ENCODE measurements at places on chromosomes 4 and X.

DNA sequence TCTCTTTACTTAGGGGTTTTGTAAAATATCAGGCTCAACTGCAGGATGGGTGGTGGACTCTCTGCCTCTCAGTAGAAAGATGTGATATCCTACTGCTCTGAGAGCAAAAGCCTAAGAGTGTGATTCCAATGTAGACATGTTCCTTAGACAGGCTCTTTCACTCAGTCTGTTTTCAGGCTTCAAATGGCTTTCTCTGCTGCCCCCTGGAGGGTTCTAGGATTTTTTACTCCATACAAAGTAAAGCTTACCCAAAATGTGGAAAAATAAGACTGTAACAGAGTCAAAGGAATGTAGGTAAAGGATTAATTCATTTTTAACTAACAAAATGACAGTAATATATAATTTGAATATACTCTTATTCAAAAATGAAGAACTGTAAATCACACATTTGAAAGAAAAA is 32.1 kb downstream of the ZGRF1 start:
- no peak for DNase-seq

DNA sequence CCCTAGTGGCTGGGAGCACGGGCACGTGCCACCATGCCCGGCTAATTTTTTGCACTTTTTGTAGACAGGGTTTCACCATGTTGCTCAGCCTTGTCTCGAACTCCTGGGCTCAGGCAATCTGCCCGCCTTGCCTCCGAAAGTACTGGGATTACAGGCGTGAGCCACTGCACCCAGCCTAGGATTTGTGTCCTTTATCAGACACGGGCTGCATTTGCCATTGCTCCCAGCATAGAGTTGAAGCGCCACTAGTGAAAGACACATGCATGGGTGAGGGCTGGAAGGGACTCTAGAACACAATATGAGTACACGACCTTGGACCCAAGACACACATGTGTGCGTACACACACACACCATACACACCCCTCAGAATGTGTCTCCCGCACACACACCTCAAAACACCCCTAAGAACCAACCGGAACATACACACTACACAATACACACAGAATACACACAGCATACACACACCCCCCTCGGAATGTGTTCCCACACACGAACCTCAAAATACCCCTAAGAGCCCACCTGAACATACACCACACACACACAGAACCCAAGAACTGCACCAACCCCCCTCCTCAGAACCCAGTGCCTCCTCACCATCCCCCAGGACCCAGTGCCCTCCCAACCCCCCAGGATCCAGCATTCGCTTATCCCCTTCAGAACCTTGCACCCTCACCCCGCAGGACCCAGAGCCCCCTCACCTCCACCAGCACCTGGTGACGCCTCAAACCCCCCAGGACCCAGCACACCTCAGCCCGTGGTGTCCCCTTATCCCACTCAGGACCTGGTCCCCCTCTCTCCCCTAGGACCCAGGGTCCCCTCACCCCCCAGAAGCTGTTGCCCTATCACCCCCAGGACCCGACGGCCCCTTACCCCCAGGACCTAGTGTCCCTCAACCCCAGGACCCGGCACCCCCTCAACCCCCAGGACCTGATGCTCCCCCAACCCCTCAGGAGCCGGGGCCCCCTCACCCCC is 1.0 kb downstream of the TNIP2 start:
- no peak for DNase-seq

DNA sequence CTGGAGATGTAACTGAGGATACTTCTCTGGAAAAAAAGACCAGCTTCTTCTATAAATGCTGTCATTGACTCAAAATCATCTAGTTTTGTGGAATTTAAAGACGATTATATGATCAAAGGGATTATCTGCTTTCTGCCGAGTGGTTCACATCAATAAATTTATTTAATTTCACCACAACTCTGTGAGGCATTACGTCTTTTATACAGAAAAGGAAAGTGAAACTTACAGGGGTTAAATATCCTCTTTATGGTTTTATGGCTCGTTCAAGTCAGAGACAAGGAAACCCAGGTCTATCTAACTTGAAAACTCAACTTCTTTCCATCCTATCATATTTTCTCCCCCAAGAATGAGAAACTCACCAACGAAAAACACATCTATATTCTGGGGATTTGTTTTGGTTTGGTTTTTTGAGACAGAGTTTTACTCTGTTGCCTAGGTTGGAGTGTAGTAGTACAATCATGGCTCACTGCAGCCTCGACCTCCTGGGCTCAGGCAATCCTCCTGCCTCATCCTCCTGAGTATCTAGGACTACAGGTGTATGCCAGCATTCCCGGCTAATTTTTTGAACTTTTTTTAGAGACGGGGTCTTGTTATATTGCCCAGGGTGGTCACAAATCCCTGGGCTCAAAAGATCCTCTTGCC is 377.9 kb upstream of the EMCN start:
- DNase-seq = no peak

DNA sequence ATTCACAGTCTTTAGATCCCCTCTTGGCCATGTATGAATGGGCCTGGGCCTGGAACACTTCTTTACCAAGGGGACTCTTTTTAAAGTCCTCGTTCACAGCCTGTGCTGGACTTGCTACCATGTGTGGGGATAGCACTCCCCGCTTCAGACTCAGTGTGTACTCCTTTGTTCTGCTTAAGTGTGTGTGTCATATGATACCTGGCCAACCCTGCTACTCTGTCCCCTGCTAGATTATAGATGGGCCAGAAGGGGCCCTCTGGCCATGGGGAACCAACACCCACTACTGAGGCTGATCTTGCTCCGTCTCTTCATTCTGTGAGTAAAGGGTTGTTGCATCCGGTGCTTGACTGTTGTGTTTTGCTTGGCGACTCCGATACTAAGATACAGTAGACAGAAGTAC is 8.0 kb downstream of the CCDC110 start:
- DNase-seq = no peak

DNA sequence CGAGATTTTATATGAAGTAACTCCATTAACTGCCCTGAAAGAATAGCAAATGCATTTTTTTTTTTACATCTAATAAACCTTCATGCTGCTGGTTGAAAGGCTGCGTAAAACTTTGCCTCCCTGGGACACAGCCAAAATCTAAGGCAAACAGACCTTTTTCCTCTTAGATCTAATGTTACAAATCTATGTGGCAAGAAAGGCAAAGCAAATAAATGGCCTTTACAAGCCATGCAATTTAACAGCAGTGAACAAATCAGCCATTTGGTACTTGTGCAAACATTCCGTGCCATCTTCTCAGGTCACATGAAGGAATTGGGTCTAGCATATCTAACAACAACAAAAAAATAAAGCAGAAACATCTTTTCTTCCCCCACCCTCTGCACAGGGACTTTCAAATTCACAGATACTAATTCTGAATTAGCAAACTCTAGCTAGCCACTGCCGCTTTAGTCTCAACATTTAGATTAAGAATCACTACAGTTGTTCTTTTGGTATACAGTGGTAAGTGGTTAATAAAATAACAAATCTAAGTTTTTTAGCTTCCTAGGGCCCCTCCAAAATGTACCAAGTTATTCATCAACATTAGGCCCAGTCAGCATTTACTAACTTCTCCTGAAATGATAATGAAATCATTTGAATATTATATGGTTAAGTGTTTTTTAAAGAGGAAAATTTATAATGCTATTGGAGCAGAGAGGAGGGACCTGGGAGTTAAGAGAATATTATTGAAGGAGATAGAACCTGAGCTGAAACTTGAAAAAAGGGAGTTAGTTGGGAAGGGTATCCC is 593.8 kb downstream of the SMARCA1 start:
- DNase-seq = peak; percentile 58

- no peak for DNase-seq
Measured at GRCh38 chr4:141497627-141498026, 138.8 kb upstream of the IL15 start.

- DNase-seq = no peak
Measured at GRCh38 chr4:177308847-177309521, 690 bp upstream of the NEIL3 start.
